ENCODE measurements at places on chromosomes 6 and 20. TPM values are rescaled to one million over a fixed set of nuclear protein-coding genes. Genes with fewer than 3 reads are reported as not detected.

DNA sequence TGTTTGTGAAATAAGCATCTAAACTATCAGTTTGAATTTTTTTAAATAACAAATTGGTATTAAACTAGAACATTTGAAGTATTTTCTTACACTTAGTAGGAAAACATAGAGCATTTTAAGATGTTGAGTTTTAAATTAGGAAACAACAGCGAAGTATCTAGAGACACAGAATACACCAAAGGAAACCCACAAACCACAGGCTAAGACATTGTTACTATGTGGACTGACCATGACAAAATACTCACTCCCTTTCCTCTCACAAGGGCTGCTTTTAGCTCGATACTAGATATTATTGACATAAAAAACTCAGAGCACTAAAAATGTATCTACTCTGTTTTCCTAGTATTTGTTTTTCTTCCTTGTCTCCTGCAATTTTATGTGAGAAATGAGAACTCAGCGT, 266.0 kb upstream of the CITED2 start:
- no peak for DNase-seq

- no peak for DNase-seq
Measured at GRCh38 chr20:8246153-8246552, 114.1 kb downstream of the PLCB1 start.

DNA sequence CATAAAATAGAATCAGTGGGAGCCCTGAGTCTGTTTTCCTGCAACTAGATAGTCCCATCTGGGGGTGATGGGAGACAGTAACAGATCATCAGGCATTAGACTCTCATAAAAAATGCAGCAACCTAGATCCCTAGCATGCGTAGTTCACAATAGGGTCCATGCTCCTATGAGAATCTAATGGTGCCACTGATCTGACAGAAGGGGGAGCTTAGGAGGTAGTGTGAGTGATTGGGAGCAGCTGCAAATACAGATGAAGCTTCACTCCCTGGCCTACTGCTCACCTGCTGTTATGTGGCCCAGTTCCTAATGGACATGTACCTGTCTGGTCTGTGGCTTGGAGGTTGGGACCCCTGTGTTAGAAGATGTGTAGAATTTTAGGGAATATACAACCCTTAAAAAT, 904.5 kb upstream of the EPHA7 start:
- DNase-seq = no peak

DNA sequence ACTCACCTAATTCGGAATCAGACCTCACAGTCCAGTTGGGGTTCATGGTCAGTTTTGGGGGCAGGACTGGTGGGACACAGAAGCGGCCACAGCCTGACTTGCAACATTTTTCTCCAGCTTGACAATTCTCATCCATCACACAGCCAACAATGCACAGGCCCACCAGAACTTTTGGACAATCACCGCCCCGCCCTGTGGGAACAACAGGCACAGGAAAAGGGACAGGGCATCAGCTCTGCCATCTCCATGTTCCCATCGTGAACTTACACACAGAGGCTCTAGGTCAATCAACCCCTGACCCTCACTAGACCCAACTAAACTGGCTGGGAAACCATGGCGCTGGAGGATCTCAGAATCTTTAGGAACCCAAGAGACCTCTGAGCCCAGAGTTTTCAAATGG, 16.3 kb downstream of the WFDC3 start:
- no peak for DNase-seq

- peak; percentile 61 for DNase-seq
Measured at GRCh38 chr20:24493661-24494459, 24.4 kb downstream of the SYNDIG1 start.

- DNase-seq = no peak
Measured at GRCh38 chr6:74715355-74716085, 490.3 kb downstream of the COL12A1 start.

- no peak for DNase-seq
Measured at GRCh38 chr20:33664085-33664761, 2.1 kb downstream of the C20orf144 start.

- peak; percentile 64 for DNase-seq
Measured at GRCh38 chr6:93282521-93283031, 136.8 kb downstream of the EPHA7 start.

DNA sequence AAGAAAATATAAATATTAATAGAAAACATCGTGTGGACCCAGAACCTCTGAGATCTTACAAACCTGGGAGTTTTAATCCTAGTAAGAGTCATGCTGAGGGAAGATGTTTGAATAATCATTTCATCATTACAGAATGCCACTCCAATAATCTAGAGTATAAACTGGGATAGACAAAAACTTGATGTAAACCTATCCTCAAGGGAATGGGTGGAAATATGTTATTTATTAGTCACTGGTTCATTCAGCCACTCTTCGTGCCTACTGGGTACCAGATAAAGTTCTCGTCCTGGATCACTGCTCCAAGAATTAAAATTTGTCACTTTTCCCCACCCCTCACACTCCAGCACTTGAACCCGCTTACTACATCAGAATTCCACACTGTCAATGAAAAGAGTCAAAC, 7.7 kb downstream of the HLA-B start:
- no peak for DNase-seq

GRCh38 chr6:113120224-113120581, 736.9 kb upstream of the MARCKS start:
- no peak for DNase-seq

DNA sequence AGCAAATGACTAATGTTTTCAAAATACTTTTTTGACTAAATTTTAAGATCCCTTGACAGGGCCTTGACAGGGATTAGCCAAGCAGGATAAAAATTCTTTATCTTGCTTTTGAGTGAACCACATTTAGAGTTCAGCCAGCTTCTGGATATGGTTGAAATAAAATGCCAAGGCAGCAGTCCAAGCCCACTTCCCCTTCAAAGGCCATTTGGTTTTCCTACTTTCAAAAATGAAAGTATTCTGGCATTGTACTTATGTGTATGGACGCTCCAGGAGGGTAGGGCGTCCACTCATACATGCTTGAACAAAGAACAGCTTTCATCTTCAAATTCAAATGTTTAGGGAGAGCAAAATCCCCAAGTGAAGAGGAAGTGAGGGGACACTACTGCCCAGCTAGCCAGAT, 82.3 kb upstream of the BCLAF1 start:
- DNase-seq = no peak

DNA sequence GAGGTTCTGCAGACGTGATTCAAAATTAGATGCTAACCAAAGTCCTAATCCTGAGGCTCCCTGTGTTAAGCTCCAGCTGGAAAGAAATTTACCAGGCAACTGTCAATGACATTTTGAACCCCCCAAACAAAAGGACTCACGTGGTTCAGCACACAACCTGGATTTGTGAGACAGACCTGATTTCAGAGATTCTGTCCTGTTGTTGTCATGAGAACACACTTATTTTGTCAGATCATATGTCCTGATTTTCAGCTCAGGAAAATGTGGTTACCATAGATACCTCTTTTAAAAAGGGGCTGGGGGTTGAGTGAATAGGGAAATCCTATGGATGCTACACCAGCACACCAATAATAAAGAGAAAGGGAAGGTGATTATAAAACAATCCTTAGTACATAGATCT, 61.6 kb downstream of the MTFR2 start:
- no peak for DNase-seq

- no peak for DNase-seq
Measured at GRCh38 chr6:139308286-139308916, 16.6 kb upstream of the TXLNB start.

DNA sequence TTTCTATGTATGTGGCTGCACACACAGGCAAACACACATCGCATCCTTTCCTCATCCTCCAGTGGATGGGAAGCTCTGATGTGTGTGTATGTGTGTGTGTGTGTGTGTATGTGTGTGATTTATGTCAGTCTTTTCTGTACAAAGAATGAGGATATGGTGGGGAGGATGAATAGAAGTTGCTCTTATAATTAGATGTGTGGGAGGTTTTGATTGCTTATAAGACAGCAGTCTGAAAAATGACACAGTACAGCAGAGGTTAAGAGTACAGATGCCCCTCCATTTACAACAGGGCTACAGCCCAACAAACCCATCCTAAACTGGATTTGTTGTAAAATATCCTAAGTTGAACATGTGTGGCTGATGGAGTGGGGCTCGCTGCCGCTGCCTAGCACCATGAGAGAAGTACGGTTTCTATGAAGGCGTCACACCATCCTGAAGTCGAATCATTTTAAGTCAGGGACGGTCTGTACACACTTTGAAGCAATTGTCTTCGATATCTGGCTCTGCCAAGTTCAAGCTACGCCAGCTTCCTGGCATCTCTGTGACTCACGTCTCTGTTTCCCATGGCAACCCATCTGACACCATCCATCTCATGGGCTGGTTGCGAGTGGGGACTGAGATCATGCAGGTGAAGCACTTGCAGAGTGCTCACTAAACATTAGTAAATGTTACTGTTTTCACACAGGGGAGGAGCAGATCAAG, 252.6 kb downstream of the MYLK4 start:
- DNase-seq = no peak

- DNase-seq = no peak
Measured at GRCh38 chr6:137351890-137352289, 132.7 kb upstream of the IFNGR1 start.

DNA sequence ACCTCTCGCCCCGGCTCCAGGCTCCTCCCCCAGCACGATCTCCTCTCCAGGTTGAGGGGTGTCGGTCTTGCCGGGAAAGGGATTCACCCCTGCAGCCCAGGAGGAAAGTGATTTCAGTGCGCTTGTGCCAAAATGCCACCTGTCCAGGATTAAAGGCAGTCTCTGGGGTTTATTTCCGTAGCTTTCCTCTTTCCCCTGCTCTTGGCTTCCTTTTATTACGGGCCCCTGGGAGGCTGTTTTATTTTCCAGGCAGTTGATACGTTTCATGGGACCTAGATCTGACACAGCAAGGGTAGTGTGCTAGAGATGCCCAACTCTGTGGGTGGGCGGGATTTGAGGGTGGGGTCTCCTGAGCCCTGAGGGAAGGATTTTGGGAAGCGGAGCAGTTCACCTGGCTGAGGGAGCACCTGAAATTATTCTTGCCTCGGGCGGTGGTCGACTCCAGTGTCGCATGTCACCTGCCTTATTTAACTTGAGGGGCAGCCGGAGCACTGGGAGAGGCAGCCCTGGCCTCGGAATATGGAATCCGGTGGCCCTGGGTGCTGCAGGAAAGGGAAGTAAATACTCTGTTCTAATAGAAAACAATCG, 9.5 kb upstream of the NKX2-2 start:
- DNase-seq = no peak

DNA sequence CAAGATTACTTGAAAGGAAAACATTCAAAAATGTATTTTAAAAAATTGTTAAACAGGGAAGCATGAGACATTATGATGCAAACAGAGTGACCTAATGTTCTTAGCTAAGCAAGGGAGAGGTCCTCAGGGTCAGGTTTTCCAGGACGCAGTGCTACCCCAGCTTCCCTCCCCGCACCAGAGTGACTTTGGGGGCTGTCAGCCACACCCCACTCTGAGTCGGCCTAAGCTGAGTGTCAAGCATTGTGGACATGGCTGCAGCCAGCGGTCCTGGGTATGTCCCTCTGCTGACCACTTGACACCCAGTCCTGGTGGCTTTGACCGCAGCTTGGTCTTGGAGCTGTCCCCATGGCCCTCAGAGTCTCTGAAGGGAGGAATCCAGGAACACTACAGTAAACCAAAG, 54.9 kb upstream of the CD93 start:
- DNase-seq = peak; percentile 51

- DNase-seq = no peak
Measured at GRCh38 chr20:54431156-54431944, 44.0 kb upstream of the DOK5 start.

DNA sequence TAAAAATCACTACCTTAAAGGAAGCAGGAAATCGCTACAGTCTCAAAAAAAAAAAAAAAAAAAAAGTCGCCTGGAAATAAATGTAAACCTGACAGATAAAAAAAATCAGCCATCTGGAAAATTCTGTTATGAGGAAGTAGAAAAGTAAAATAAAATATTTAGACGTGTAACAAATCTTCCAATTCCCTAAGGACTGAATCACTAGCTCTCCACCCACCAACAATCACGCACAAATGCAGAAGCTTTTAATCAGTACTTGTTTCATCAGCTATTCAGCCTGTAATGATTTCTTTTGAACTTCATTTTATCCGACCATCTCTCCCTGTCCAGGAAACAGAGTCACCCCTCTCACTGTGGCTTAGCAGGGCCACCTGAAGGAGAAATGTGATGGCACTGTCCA, 59.0 kb downstream of the SLC23A2 start:
- no peak for DNase-seq

DNA sequence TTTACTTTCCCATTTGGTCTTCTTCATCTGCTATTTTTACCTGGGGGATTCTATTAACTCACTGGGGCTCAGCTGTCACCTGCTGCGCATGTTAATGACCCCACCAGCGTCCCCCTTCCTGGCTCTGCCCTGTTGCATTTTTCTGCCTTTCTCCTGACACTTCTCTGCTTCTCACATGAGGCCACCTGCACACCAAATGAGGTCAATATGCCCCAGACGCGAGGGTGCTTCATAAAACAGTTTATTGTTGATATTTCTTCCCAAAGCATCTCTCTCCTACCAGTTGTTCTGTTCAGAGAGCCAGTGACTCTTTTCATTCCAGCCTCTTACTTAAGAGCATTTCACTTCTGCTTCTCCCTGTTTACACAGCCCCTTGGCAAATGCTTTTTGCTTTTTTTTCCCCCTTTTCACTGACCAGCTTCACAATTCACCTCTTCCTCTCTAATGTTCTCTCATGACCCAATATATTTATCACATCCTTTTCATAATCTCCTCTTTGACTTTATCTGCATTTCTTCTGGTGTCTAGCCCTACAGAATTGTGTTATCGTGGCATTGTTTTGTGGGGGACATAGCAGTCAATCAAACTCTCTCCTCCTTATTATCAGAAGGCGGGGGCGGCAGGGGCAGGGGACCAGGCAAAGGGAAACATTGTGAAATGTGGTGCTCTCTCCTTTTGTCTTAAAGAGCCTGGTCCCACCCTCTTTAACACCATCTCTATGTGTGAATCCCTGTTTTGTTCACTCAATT, 545.8 kb upstream of the CITED2 start:
- no peak for DNase-seq

DNA sequence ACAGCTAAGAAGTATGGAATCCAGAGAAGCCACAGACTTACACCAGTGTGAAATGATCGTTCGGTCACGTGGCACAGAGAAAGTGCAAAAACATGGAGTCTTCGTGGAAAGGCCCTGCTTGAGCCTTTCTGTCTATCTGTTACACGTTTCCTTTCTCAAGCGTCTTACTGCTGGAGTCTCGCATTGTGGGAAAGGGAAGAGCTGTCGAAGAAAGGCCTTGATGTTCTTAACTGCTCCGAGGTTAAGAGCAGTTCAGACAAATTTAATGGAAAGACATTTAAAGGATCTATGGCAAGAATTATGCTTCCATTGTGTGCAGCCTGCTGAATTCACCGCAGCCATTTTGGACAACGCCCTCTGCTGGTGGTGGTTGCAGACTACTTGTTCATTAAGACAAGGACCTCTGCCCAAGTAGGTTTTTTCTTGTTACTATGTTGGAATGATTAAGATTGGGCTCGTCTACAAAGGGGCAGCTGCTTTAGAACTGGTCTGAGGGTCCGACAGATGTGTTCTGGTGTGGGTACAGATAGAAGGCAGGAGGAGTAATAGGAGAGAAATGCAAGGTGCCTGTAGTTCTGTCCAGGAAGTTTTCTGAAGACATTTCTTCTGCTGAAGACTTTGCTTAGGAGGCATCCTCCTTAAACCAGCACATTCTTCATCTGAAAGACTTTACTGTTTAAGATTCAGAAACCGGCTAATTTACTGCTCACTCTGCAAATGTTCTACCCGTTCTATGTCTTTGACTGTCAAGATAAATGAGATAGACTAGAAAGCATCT, 24.7 kb upstream of the CCN6 start:
- peak; percentile 83 for DNase-seq

The C6orf132 gene
- total RNA-seq = 3.1 TPM

The LY86 gene
- total RNA-seq = 3.6 TPM

The PLCG1 gene
- total RNA-seq = 96.3 TPM

The FAM217A gene
- total RNA-seq = not detected

The CST5 gene
- not detected for total RNA-seq

The RPP40 gene
- total RNA-seq = 3.6 TPM

The SLC13A3 gene
- total RNA-seq = 3.7 TPM

The HCK gene
- total RNA-seq = 19.9 TPM

All from aorta (tissue), 5 donors.